ENCODE measurements at places on chromosomes 7 and 10.

DNA sequence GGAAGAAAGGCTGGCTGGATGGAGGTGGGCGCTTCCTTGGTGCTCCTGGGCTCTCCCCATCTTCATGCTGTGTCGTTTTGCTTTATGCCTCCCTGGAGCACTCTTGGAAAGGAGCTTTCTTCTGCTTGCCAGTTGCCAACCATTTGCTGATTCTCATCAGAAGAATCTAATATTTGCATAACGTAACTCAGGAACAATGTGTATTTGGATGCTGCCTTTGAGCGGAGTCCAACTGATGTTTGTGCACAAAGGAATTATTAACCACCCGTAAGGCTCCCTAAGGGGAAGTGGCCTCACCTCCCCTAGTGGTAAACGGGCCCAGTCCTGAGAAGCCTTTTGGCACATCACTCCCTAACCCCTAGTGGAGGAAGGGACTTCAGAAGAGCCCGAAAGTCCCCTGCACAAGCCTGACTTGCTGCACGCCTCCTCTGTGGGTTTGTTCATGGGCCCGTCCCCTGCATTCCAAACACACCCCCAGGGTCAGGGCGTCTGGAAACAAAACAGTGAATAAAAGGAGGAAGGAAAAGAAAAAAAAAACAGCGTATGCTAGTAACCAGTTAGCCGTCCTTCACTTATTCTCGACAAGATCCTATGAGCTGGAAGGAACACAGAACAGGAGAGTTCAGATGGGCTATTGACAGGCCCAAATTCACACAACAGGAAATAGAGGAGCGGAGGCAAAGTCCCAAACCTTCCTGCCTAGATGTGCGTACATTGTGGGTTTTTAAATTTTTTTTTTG, 602.2 kb downstream of the LRMDA start:
- no peak for DNase-seq

GRCh38 chr10:74190494-74190893, 39.5 kb downstream of the ADK start:
- no peak for DNase-seq

DNA sequence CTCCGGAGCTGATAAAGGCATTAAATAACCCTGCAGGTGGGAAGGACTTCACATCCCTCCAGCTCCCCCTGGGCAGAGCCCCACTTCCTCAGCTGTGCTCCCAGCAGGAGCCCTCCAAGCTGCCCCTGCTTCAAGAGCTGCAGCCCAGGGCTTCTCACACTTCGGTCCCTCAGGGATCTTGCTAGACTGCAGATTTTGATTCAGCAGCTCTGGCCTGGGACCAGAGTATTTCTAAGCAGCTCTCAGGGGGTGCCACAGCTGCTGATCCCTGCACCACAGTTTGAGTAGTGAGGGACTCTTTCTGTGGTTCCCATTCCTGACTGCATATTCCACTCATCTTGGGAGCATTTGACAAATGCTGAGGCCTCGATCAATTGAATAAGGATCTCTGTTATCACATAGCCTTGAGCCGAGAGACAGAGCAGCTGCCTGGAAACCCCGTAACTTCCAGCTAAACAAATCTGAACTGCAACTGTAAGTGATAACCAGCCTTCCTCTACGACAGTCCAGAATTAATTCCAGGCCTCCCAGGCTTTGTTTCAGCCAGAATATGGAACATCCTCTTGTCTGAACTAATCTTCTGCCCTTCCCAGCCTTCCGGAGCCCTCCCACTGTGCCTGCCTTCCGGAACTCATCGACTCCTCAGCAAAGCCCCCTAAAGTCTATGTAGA, 161.4 kb downstream of the CCDC3 start:
- DNase-seq: peak; percentile 9

- no peak for DNase-seq
These were observed 62.3 kb downstream of the LAMB4 start for GRCh38 chr7:108067844-108068243.

- no peak for DNase-seq
These were observed 26.9 kb upstream of the TRIM56 start for GRCh38 chr7:101058355-101058754.

DNA sequence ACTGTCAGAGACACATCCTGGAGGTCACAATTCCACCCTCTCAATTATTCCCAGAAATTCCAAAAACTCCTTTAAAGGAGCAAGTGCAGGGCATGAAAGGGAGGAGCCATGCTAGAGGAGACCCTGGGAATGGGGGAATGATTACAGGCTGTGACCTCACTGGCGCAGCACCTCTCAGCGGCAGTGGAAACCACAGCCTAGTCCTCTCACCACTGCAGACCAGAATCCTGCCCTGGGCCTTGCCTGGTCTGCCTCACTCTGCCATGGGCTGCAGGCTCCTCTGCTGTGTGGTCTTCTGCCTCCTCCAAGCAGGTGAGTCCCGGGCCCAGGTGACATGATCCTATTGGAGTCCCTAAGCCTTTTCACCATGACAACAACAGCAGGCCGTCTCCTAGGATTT, 50.5 kb upstream of the PRSS58 start:
- no peak for DNase-seq

DNA sequence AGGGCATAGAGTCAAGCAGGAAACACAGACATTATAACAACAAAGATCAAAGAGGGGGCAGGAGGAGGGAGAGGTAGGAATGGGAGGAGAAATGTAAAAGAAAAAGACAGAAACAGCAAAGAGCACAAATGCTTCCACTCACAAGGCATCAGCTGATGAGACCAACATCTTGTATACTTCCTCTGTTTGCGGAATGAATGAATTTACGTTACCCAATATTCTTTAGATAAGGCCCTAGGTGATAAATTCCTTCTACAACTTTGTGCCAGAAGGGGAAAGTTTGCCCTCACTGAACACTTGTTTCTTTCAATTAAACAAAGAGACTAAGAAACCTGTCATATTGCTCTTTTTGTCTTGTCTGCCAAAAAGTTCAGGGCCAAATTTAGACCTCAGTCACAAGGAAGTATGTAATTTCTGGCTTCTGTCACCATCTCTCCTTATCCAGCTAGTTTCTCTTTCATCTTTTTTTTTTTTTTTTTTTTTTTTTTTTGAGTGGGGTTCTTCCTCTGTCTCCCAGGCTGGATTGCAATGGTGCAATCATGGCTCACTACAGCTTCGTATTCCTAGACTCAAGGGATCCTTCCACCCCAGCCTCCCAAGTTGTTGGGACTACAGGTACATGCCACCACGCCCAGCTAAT, 116.4 kb upstream of the NANOS1 start:
- DNase-seq: no peak

DNA sequence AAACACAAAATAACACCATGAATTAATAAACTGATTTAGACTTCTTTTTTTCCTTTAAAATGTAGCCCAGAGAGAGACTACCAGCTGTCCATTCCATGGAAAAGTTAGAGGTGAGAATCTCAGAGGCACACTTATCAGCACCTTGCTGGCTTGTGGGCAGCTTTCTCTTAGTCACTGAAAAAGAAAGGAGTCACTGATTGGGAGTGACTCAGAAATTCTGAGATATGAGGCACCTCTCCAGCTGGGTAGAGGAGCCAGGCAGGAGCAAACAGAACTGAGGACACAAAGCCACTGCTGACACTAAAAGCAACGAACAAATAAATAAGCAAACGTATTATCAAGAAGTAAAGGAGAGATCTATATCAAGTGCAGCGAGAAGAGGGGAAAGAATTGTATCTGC, 310.6 kb downstream of the PARD3 start:
- DNase-seq: no peak

GRCh38 chr7:138226001-138226476, 149.8 kb downstream of the AKR1D1 start:
- DNase-seq: no peak

DNA sequence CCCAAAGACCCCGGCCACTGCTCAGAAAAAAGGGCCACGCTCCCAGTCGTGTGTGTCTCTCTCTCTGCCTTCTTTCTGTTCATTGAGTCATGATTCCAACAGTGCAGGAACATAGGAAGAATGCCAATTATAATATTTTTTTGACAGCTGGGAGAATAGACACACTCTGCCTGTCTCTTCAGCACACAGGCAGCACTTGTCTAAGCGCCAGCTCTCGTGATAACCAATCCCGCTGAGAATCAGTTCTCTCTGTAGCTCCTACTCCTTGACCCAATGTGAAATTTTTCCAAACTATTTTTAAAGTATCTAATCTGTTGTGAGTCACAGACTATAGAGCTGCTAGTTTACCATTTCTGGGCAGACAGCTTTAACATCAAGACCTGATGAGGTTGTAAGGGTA, 145.7 kb upstream of the RHEB start:
- no peak for DNase-seq

DNA sequence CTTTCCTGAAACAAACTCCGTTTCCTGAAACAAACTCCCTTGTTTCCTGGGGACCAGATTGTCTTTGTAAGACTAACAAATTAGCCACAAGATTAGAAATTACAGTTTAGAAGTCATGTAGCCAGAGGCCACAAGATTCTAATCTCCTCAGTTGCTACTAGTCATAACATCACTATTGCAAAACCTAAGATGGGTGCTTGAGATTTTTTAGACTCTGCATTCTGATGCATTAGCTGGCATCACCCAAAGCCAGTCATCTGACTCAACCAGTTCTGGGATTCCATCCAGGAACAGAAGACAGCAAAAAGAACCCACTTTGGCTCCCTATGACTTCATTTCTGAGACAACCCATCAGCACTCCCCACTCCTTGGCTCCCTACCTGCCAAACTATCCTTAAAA, 367.9 kb upstream of the MBL2 start:
- DNase-seq: no peak

GRCh38 chr7:28038175-28038797, 142.3 kb downstream of the JAZF1 start:
- DNase-seq: no peak

DNA sequence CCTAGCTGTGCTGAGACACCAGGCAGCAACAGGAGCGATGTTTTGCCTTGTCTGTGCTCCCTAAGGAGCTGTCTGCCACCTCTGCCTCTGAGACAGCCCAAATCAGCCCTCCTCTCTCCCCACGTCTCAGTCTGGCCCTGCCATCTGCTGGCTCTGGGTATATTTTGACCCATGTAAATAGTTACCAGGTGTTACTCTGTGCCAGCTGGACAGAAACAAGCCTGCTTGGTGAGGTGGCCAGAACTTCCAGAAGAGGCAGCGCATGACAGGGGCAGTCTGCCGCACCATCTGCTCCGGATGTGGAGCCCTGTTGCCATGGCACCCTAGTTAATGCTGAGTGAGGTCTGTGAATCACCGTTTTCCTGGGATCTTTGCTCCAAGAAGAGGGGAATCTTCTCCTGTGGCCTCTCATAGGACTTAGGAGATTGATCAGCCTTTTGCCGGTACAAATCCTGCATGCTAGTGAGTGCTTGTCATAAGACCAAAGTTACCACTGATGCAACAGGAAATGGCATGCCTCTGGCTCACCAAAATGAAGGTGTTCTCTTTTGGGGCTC, 31.8 kb downstream of the GSTO2 start:
- DNase-seq: peak; percentile 84

- no peak for DNase-seq
These were observed 16.4 kb upstream of the ADD3 start for GRCh38 chr10:109991266-109991855.

- no peak for DNase-seq
These were observed 179.8 kb upstream of the CSTF2T start for GRCh38 chr10:51879238-51879637.

DNA sequence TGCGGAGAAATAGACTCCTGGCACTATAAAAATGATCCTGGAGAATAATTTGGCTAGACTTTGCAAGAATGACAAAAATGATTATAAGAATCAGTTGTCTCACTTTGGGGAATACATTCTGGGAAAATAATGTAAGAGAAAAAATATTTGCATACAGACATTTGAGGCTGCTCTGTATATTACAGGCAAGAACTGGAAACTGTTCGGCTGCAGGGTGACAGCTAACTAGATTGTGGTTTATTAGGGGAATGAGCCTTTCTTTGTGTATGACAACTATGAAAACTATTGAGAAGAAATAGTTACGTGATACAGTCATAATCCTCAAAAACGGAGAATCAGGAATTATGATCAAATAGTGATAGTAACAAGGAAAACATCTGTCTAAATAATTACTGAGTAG, 8.6 kb downstream of the TRIM56 start:
- DNase-seq: no peak

GRCh38 chr7:151923097-151923876, 33.0 kb upstream of the GALNTL5 start:
- DNase-seq: no peak

DNA sequence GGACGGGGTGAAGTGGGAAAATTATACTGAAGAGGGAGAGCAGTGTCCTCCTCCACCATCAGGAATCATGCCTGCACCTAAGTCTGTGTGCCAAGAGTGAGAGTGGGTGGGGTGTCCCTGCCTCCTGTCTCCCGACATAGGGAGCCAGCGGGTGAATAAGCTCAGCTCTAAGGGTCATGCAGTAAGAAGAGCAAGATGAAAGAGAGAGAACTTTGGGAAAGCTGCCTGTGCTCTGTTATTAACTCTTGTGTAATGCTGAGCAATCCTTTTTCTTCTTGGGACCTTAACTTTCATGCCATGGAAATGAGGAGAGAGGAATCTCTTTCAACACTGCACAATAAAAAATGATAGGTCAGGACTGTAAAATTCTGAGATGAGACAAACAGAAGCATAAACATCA, 7.9 kb upstream of the TCAF1 start:
- no peak for DNase-seq

GRCh38 chr7:47352394-47352968, 229.4 kb downstream of the TNS3 start:
- no peak for DNase-seq

DNA sequence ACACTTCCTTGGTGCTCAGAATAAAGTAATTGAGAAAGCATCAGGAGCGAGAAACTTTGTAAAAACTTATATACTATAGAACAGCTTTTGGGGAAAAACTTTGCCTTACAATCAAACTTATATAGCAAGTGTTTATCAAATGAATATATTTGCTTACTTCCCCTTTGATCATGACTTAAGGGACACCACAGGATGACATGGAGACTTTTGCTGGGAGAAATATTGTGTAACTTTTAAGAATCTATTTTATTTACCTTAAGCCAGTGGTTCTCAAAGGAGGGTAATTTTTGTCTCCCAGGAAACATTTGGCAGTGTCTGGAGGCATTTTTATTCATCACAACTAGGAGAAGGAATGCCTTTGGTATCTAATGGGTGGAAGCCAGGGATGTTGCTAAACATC, 173.8 kb upstream of the HABP2 start:
- DNase-seq: no peak

DNA sequence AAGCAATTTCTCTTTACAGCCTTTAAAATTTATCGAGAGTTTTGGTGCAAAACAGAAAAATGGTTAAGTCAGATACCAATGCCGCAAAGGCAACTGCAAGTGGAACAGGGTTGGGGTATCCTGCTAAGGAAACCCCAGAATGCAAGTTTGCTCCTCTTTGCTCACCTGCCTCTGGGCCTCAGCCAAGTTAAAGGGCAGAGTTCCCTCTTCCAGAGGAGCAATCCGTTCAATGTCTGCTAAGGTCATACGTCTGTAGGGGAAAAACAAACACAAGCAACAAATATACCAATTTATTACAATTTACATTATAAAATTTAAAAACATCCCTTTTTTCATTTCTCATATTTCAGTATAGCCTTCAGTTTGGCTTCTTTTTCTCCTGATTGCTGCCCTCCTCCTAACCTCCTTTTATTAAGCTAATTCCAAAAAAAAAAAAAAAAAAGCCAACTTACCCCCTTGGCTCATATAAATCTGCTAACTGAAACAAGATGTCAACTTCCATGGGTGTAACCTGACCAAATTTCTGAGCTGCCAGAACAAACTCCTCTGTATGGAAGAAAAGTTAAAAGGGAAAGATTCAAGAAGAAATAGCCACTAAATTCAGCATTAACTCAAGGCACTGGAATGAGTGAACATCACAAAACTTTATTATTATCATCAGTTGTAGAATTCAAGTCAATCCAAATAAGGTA, 132.6 kb downstream of the SLC25A13 start:
- no peak for DNase-seq

Measured in NCI-H2171 (cell line).